ENCODE measurements at places on chromosomes 4 and X.

- no peak for DNase-seq
Observed at GRCh38 chr4:155072417-155072816, 136.0 kb upstream of the NPY2R start.

- DNase-seq, result no peak
Observed at GRCh38 chrX:112056476-112056875, 26.1 kb downstream of the TRPC5 start.

- no peak for DNase-seq
Observed at GRCh38 chr4:109332926-109333464, 30.5 kb upstream of the COL25A1 start.

DNA sequence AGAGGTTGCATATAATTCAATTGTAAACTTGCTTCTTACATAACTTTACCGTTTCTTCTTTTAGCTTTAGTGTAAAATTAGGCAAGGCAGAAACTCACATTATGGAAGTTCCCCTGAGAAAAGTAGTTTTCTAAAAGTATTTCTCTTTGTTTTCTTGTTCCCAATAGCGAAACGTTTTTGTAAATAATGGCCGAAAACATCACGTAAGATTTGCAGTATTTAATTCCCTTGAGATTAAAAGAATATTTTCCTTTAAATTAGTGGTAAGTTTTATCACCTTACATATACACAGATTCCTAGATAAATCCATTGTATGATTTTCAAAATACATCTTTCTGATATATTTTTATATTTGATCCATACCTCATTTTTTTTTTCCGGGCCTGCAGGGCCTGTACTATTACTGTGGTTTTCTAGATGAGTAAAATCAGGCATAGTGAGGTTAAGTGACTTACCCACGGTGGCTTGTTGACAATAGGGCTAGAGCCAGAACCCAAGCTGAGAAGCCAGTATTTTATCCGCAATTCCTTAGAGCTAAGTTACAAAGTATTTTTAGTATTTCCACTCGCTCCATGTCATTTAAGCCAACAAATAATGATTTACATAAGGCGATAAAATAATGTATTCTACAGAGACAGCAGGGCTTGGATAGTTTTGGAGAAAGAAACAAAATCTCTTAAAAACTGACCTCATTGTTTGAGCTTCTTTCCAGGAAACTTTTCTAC lies 82.2 kb upstream of the VEGFC start:
- DNase-seq, result no peak

GRCh38 chr4:6308899-6309643 lies 39.4 kb downstream of the WFS1 start:
- no peak for DNase-seq
